ENCODE measurements at places on chromosomes 3 and 15.

DNA sequence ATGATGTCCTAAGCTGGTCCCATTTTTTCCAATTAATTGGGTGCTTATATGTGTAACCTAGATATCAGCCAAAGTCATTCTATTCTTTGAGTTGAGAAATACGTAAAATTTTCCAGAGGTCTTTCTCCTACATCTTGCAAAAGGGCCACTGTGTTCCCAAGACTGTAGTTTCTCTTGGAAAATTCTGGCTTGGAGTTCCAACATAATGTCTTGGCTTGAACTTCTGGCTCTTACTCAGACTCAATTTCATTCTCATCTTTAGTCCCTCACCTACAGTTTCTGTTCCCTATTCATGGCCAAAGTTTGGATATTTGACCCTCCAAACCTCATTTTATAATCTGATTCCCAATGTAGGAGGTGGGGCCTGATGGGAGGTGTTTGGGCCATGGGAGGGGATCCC is 201.4 kb upstream of the ARHGEF26 start:
- no peak overlapping the region for H3K4me3 ChIP-seq
- no peaks in the 10 kb centered on the region for H3K36me3 ChIP-seq
- no peaks in the 10 kb centered on the region for H3K4me1 ChIP-seq
- H3K27me3 ChIP-seq: no peaks in the 10 kb centered on the region
- DNase-seq: no peak

- DNase-seq: no peak
- no peaks in the 10 kb centered on the region for H3K4me1 ChIP-seq
- H3K36me3 ChIP-seq: no peaks in the 10 kb centered on the region
- H3K27ac ChIP-seq: no peak overlapping the region
- H3K27me3 ChIP-seq: no peaks in the 10 kb centered on the region
Measured at GRCh38 chr3:36774052-36774451, 9.7 kb upstream of the DCLK3 start.

GRCh38 chr15:54462511-54462913 is 484.3 kb downstream of the UNC13C start:
- no peaks in the 10 kb centered on the region for H3K27me3 ChIP-seq
- no peak for DNase-seq
- H3K27ac ChIP-seq: no peak overlapping the region
- no peaks in the 10 kb centered on the region for H3K36me3 ChIP-seq

DNA sequence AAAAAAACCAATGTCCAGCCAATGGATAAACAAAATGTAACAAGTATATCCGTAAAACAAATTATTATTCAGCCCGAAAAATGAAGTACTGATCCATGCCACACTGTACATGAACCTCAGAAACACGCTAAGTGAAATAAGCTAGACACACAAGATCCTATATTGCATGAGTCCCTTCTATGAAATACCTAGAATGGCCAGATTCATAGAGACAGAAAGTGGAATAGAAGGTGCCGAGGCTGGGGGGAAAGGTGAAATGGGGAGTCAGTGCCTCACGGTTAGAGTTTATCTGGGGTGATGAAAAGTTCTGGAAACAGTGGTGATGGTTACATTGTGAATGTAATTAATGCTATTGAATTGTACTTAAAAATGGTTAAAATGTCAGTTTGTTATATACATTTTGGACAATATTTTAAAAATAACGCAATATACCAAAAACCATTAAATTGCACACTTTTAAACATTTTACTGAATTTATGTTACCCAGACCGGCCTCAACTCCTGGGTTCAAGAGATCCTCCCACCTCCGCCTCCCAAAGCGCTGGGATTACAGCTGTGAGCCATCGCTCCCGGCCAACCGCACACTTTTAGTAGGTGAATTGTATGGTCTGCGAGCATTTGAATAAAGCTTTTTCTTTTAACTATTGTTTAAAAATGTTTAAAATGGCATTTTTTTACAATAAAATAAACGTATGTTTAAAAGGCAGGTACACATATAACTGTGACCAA is 2.1 kb downstream of the RNF168 start:
- no peaks in the 10 kb centered on the region for H3K36me3 ChIP-seq
- no peak for DNase-seq
- H3K4me3 ChIP-seq: peak overlapping the region; percentile 81
- H3K27ac ChIP-seq: peak overlapping the region; percentile 29

DNA sequence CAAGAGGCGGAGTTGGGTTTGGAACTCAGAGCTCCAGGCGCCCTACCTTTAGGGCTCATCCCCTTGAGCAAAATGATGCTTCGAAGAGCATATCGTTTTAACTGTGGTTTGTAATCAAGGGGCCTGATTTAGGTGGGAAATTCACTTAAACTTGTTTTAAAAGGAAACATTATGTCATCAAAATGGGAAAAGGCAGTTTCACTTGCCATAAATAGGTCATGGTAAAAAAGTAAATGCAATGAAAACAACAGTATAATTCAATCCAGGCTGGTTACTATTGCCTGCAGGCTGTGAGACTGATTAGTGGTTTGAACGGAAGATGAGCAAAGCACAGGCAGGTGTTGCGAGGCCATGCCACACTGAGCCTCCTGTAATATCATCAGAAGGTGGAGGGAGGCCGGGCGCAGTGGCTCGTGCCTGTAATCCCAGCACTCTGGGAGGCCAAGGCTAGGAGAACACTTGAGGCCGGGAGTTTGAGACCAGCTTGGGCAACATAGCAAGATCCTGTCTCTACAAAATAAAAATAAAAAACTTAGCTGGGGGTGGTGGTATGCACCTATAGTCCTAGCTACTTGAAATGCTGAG is 2.1 kb downstream of the HDAC11 start:
- peaks cover 11% of the 10 kb centered on the region for H3K4me1 ChIP-seq
- no peak overlapping the region for H3K4me3 ChIP-seq
- no peaks in the 10 kb centered on the region for H3K36me3 ChIP-seq
- no peak overlapping the region for H3K27ac ChIP-seq
- no peak for DNase-seq
- H3K27me3 ChIP-seq: no peaks in the 10 kb centered on the region

- DNase-seq: no peak
- no peaks in the 10 kb centered on the region for H3K27me3 ChIP-seq
- no peak overlapping the region for H3K27ac ChIP-seq
- no peaks in the 10 kb centered on the region for H3K36me3 ChIP-seq
- no peak overlapping the region for H3K4me3 ChIP-seq
- H3K4me1 ChIP-seq: no peaks in the 10 kb centered on the region
Measured at GRCh38 chr15:87487484-87487883, 769.1 kb downstream of the NTRK3 start.

DNA sequence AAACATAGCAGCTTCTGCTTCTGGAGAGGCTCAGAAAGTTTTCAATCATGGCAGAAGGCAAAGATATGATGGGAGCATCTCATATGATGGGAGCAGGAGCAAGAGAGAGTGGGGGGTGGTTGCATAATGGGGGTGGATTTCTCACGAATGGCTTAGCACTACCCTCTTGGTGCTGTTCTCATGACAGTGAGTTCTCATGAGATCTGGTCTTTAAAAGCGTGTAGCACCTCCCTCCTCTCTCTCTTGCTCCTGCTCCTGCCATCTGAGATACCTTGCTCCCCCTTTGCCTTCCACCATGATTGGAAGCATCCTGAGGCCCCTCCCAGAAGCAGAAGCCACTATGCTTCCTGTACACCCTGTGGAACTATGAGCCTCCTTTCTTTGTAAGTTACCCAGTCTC is 22.2 kb downstream of the HGD start:
- no peaks in the 10 kb centered on the region for H3K36me3 ChIP-seq
- H3K27me3 ChIP-seq: no peaks in the 10 kb centered on the region
- H3K27ac ChIP-seq: no peak overlapping the region
- H3K4me3 ChIP-seq: no peak overlapping the region
- H3K4me1 ChIP-seq: no peaks in the 10 kb centered on the region

GRCh38 chr3:9534429-9534828 is 19.2 kb downstream of the LHFPL4 start:
- H3K27me3 ChIP-seq: no peaks in the 10 kb centered on the region
- no peaks in the 10 kb centered on the region for H3K36me3 ChIP-seq
- no peak overlapping the region for H3K4me3 ChIP-seq
- H3K27ac ChIP-seq: no peak overlapping the region

GRCh38 chr3:143658861-143659260 is 189.4 kb downstream of the SLC9A9 start:
- H3K36me3 ChIP-seq: no peaks in the 10 kb centered on the region
- no peaks in the 10 kb centered on the region for H3K27me3 ChIP-seq
- no peak overlapping the region for H3K27ac ChIP-seq

DNA sequence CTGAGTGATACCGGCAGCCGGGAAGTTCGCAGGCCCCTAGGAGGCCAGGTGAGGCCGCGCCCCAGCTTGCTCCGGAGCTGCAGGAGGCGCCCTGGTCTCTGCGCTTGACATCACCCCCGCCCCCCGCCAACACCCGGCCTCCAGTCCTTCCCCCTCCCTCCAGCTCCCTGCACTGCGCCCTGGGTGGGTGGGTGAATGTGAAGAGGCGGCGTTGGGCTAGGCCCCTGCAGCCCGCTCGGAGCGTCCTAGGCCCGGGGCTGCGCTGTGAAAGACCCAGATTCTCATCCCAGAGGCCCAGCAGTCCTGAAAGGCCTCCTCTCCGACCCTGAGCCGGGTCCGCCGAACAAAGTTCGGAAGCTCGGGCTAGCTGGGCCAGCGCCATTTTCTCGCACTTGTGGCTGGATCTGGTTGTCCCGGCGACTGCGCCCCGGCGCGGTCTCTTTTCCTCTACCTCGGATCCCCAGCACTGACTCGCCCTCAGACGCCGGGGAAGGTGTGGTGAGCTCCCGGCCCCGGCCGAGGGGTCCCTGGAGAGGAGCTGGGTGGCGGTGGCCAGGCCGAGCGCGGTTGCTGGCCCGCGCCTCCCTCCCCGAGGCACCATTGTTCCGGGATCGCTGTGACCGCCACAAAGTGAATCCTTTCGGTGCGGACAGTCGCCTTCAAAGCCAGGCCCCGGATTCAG is 12.9 kb downstream of the ZIC4 start:
- H3K36me3 ChIP-seq: no peaks in the 10 kb centered on the region
- H3K4me1 ChIP-seq: no peaks in the 10 kb centered on the region
- H3K27me3 ChIP-seq: peaks cover 100% of the 10 kb centered on the region
- peak overlapping the region; percentile 56 for H3K4me3 ChIP-seq
- no peak overlapping the region for H3K27ac ChIP-seq

GRCh38 chr3:59938828-59939227 is 889.0 kb upstream of the CFAP20DC start:
- no peak overlapping the region for H3K27ac ChIP-seq
- no peak overlapping the region for H3K4me3 ChIP-seq
- no peaks in the 10 kb centered on the region for H3K27me3 ChIP-seq
- no peaks in the 10 kb centered on the region for H3K36me3 ChIP-seq
- H3K4me1 ChIP-seq: no peaks in the 10 kb centered on the region
- DNase-seq: no peak

- H3K4me1 ChIP-seq: no peaks in the 10 kb centered on the region
- no peak overlapping the region for H3K27ac ChIP-seq
- DNase-seq: no peak
Measured at GRCh38 chr15:26892678-26893077, 25.8 kb downstream of the GABRA5 start.

- no peak for DNase-seq
- no peak overlapping the region for H3K4me3 ChIP-seq
- no peaks in the 10 kb centered on the region for H3K4me1 ChIP-seq
Measured at GRCh38 chr15:44641651-44642050, 21.8 kb downstream of the SPG11 start.

DNA sequence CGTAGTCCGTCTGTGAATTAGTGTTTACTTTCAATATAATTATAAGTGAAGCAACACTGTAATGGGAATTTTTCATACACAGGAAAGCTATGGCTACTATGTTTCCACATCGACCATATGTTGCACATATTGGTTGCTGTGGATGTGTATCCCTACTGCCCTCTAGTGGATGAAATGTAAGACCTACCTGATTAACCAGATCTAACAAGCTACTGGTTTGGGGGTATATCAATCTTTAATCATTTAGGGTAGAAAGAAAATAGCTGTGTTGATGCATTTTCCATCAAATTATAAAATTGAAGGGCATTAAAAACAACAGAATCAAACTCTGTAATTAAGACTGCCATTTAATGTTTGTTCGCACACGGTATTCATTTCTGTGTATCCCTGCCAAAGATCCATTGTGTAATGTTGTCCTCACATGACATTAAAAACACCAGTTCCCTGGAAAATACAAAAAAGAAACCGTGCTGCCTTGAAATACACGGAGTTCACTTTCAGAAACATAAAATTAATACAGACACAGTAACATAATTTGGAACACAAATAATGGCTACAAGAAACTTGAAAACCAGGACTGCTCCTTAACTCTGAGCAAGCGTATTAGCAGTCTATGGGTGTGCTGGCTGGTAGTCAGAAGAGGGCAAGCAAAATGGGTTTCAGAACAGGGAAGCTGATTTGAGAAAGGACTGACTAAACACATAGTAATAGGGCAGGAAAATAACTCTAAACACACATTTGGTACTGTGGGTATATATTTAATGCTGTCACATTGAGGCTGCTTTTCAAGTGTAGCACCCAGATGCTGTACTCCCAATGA is 125.1 kb downstream of the TIGIT start:
- H3K36me3 ChIP-seq: no peaks in the 10 kb centered on the region
- H3K4me1 ChIP-seq: no peaks in the 10 kb centered on the region
- H3K4me3 ChIP-seq: peak overlapping the region; percentile 37
- no peaks in the 10 kb centered on the region for H3K27me3 ChIP-seq
- no peak for DNase-seq
- H3K27ac ChIP-seq: peak overlapping the region; percentile 63

DNA sequence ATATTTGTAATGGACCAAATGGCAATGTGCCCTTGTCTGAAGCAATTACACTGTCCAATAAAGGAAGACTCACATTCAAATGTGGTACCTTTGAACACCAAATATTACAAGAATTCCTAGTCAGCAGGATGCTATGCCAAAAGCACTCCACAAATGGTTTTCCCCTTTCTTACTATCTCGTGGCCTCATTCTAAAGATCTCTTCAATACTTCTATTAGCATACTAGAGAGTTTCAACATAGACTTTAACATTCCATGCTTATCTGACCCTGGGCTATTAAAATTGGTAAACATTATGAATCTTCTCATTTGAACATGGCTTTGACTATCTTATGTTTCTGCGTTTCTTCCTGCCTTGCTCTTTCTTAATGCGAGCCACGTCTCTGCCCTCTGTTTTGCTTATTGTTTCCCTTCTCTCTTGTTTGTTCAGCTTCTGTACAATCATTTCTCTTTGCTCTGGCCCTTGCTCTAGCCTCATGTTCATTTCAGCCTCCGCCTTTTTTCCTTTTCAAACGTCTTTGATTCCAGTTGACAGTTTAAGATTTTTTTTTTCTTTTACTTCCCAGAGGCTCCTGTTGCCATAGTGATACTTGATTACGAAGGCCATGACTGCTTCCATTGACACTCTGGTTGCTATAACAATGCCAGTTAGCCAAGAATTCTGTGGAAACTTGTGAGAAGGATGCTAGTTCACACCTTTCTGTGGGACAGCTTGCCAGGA is 49.5 kb upstream of the SLC9A9 start:
- H3K4me3 ChIP-seq: no peak overlapping the region
- H3K27me3 ChIP-seq: no peaks in the 10 kb centered on the region
- H3K27ac ChIP-seq: no peak overlapping the region
- no peak for DNase-seq

GRCh38 chr15:100030586-100031229 is 297.5 kb upstream of the LYSMD4 start:
- no peak for DNase-seq
- no peaks in the 10 kb centered on the region for H3K27me3 ChIP-seq
- H3K27ac ChIP-seq: no peak overlapping the region
- H3K4me3 ChIP-seq: no peak overlapping the region

GRCh38 chr3:132293251-132293650 is 24.0 kb upstream of the ACP3 start:
- DNase-seq: no peak
- no peaks in the 10 kb centered on the region for H3K4me1 ChIP-seq
- no peak overlapping the region for H3K27ac ChIP-seq
- H3K36me3 ChIP-seq: no peaks in the 10 kb centered on the region
- no peaks in the 10 kb centered on the region for H3K27me3 ChIP-seq

GRCh38 chr15:47890397-47891150 is 173.3 kb downstream of the SEMA6D start:
- no peak overlapping the region for H3K4me3 ChIP-seq
- peaks cover 2% of the 10 kb centered on the region for H3K27me3 ChIP-seq
- no peaks in the 10 kb centered on the region for H3K36me3 ChIP-seq
- no peak overlapping the region for H3K27ac ChIP-seq
- DNase-seq: no peak
- H3K4me1 ChIP-seq: no peaks in the 10 kb centered on the region
